Bladder microvascular endothelial cell (primary cell): ENCODE measurements at places on chromosomes 7 and 10. TPM values are rescaled to one million over a fixed set of nuclear protein-coding genes. Genes with fewer than 3 reads are reported as not detected.

MSRB2 gene
- 4.5 and 7.8 TPM in 2 replicates for total RNA-seq

INHBA gene
- total RNA-seq: 2.6 and 7.0 TPM in 2 replicates

PLXNA4 gene
- total RNA-seq: 0.32 and 7.9 TPM in 2 replicates

GIMAP7 gene
- total RNA-seq: 41.2 and 88.9 TPM in 2 replicates

TASOR2 gene
- 24.1 and 77.0 TPM in 2 replicates for total RNA-seq

LGI1 gene
- total RNA-seq: not detected in 2 replicates

EPHB6 gene
- under 0.01 TPM in 1 of 2 replicates, not detected in the other for total RNA-seq

PSD gene
- under 0.01 and 0.44 TPM in 2 replicates for total RNA-seq

CPA5 gene
- not detected in 2 replicates for total RNA-seq

ITGB8 gene
- total RNA-seq: 0.32 and 49.9 TPM in 2 replicates

SH2D4B gene
- 0.06 and 0.16 TPM in 2 replicates for total RNA-seq

WDFY4 gene
- total RNA-seq: 1.5 TPM in 1 of 2 replicates, not detected in the other

CPA4 gene
- total RNA-seq: 0.25 TPM in 1 of 2 replicates, not detected in the other

ENKUR gene
- 0.06 TPM in 1 of 2 replicates, not detected in the other for total RNA-seq

AKR1B15 gene
- total RNA-seq: not detected in 2 replicates

AGBL3 gene
- 0.82 and 1.6 TPM in 2 replicates for total RNA-seq

COL13A1 gene
- total RNA-seq: 3.1 and 9.0 TPM in 2 replicates

CALCR gene
- total RNA-seq: not detected in 2 replicates

PDZD7 gene
- 0.16 and 0.44 TPM in 2 replicates for total RNA-seq

TMEM184A gene
- 0.13 TPM in 1 of 2 replicates, not detected in the other for total RNA-seq
